Stimulated activated CD4-positive, alpha-beta T cell treated with anti-CD3 and anti-CD28 coated beads, Interleukin-4, amount 100 ng/mL, for 48 hours (primary cell): ENCODE measurements at places on chromosomes 16 and 17.

DNA sequence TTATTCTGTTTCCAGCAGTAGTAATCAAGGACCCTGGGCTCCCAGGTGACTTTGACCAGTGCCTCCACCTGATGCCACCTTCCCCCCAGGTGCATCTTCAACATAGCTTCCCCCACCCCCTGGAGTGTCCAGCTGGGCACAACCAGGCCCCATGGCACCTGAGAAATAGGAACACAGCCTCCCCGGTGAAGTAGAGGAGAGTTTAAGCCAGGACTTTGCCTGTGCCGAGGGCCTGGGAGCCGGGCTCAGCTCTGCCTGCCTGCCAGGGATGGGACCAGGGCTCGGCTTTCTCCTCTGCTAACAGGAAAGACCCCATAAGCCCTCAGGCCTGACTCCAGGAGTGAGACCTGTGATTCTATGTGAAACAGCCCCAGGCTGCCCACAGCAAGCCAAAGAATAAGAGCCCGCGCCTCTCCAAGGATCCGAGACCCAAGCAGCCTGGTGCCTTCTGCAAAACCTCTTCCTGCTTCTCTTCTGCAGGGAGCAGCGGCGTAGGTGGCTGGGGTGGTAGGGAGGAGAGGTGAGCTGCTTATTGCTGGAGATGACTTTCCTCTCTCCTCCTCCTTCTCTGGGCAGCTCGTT lies 16.4 kb upstream of the RBFOX3 start:
- no peak for DNase-seq

GRCh38 chr17:5241861-5242671 lies 7.4 kb upstream of the SCIMP start:
- no peak for DNase-seq

GRCh38 chr17:41642252-41643156 lies 18.1 kb upstream of the KRT17 start:
- no peak for DNase-seq

DNA sequence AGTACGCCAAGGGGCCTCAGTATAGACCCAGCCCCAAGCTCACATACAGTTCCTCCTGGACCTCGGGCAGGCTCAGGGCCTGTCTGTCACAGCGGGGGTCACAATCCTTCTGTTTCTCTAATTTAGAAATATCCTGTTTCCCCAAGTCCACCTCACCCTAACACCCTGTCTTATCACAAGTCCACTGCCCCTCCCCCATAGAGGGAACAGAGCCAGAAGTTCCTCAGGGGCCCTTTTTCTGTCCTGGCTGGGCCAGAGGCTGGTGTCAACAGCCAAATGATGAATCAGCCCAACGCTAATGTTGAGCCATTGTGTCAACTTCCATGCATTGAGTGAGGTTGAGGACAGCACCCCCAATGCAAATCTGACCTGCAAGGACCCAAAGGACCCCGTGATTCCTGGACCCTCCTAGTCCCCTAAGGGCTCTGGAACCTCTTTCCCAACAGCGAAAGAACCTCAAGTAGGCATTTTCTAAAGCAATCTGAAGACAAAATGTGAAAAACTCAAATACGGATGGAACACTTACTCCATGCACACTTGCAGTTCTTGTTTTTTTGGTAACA lies 58.6 kb downstream of the PECAM1 start:
- no peak for DNase-seq

DNA sequence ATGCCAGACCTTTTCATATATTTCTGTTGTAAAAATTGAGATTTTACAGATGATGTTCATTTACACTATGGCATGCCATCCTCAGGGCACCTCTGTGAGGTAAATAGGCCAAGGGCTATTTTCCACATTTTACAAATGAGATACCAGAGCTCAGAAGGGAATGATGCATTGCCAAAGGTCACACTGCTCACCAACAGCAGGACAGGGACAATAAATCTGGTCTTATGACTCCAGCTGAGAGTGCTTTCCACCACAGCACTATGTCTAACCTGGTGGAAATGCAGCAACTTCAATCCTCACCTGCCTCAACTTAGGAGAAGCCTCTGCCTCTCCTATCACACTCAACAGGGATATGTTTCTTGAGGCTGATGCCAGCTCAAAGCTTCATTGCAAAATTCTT lies 40.6 kb downstream of the GRIN2A start:
- DNase-seq: no peak

GRCh38 chr17:28133562-28133970 lies 91.1 kb downstream of the NLK start:
- no peak for DNase-seq

DNA sequence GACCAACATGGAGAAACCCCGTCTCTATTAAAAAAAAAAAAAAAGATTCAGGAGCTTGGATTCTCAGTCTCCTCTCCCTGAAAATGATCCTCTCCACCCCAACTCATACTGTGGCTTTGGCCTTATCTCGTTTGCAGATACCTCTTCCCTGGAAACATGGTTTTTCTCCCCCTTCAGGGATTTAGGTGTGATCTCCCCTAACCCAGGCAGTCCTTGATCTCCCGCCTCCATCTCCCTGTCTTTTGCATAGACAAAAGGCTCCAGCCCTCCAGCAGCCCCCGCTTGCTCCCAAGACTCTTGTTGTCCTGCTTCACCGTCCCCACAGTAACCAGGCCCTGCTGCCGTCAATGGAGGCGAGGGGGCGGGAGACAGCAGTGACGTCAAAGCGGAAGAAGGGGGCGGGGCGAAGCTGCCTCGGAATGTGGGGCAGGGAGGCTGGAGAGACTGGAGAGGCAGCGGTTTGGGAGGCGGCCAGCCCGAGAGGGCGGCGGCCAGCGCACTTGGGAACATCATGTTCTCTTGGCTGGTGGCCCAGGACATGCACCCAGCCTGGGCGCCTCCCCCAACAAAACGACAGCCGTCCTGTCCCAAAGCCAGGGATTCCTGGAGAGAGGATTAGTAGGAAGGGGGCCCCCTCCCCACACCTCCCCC lies 1.9 kb upstream of the PER1 start:
- peak; percentile 90 for DNase-seq

- DNase-seq: peak; percentile 29
Measured at GRCh38 chr16:9159839-9160550, 68.6 kb downstream of the HAPSTR1 start.

- DNase-seq: no peak
Measured at GRCh38 chr16:29310852-29311314, 95.6 kb downstream of the NPIPB11 start.

DNA sequence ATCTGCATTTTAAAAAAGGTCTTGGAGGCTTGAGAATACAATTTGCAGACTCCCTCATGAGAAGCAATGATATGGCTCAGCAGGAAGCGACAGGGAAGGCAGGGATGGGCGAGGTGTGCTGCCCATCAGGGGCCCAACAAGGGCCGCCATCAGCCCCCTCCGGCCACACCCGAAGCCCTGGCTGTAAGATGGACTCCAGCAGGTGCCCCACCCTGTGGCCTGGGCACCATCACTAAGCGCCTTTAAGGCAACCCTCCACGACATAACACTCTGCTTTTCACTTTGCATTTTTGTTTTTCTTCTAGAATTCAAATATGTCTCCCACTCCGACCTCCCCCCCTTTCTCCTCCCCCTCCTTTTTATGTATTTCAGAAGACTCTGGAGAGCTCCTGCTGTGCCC lies 52.2 kb upstream of the RCVRN start:
- DNase-seq: no peak

DNA sequence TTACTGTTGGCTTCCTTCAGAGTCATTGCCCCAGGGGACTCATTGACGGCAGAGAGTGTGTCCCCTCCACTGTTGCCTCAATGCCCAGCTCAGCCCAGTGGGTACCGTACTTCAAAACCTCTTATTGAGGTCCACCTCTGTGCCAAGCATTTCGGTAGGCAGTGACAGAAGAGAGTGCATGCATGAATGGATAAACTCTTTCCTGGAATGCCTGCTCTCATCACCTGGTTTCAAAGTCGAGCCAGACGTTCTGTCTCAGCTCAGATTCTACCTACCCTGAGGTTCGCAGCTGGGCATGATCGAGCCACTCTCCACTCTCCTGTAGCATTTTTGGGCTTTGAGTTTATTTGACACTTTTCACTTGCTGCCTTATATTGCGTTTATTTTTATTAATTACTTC lies 647.0 kb downstream of the MAF start:
- no peak for DNase-seq

GRCh38 chr16:19687279-19687678 lies 30.7 kb downstream of the KNOP1 start:
- DNase-seq: no peak

- no peak for DNase-seq
Measured at GRCh38 chr17:81535007-81535328, 6.8 kb downstream of the FSCN2 start.

DNA sequence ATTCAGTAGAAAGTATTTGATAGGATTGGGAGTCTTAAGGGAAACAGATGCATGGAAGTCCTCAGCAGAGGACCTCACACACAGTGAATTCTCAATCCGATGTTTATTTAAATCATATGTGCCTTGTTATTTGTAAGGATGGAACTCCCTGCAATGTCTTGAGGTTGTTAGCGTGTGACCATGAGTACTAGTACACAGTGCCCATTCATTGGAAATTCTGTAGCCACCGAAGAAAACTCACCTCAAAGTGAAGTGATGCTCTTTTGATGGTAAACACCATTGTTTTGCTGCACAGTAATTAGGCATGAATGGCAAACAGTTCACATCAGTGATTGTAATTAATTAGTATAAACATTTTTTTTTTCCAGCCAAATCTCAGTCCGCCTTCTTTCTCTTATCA lies 173.6 kb downstream of the MSI2 start:
- DNase-seq: no peak

- DNase-seq: no peak
Measured at GRCh38 chr17:77210331-77210730, 69.6 kb downstream of the SEC14L1 start.

DNA sequence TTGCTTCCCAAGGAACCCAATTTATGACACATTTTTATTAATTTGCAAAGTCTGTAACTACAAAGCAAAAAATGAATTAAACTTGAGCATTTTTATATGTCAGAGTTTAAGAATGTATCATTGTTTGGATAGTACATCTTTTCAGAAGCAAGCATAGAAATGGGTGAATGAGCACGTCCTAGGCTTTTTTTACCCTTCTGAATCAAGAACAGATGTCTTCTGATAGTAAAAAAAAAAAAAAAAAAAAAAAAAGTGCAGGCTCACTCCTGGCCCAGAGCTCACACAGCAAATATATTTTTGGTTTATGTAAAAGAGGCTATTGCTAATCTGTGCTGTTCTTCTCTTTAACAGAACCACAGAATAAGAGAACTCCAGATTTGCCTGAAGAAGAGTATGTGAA lies 6.3 kb downstream of the TERF2IP start:
- no peak for DNase-seq

GRCh38 chr17:32588135-32588534 lies 101.3 kb downstream of the CDK5R1 start:
- DNase-seq: no peak

DNA sequence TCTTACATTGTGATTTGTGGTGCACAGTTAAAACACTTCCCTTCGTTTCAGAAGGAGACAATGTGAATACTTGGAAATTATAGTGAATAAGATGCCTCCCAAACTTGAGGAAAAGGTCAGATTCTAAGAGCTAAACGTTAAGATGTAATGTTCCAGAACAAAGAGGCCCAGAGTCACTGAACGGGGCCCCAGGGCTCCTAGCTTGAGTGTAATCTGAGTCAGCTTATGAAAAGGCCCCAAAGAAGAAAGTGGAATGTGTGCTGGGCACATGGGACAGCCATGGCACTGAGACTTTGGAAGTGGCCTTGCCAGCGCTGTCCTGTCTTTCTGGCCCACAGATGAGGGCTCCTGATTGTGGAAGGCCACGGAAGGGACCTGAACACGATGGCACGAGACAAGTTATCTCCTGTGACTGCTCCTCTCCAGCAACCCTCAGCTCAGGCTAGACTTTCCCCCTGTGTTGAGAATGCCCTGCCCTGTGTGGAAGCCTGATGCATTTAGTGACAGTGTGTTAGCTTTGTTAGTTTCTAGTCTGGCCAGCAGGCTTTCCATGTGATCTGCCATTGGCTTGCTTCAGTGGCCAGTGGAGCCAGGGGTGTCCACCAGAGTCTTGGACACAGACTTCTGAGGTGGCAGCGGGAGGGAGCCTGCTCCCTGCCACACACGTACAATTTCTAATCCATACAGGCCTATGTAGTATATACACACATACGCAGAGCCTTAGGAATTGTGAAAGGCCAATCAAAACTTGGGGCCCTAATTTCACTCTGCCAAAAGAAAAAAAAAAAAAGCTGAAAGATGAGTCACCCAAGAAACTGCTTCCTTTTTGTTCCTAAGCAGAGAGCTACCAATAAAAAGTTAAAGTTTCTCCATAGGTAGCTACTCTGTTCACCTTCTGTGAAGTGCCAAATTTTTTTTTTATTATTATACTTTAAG lies 13.1 kb downstream of the SPATA33 start:
- no peak for DNase-seq

DNA sequence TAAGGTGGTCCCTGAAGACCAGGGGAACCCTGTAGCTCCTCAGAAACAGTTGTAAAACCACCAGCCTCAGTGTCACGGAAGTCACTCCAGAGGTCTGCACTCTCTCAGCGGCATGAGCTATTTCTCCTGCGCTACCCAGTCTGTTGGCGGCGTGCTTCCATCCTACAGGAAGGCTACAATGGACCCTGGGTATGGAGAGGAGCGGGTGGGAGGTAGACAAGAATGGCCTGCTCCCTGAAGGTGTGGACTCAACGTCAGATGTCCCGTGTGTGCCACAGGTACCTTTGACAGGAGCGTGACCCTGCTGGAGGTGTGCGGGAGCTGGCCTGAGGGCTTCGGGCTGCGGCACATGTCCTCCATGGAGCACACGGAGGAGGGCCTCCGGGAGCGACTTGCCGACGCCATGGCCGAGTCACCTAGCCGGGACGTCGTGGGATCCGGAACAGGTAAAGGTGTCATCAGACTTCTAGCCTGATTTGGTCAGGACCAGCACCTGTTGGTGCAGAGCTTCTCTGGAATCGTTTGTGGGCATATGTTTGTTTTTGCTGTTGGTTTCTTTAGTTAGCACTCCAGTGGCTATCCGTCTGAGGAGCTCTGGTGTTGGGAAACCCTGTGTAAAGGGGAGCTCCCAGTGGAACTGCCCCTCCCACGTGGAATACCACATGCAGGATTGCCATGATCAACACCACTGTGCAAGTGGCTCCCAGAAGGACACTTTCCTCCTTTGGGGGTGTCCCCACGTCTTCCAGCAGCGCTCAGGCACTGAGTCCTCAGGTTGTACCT lies 31.4 kb upstream of the TBX2 start:
- no peak for DNase-seq

DNA sequence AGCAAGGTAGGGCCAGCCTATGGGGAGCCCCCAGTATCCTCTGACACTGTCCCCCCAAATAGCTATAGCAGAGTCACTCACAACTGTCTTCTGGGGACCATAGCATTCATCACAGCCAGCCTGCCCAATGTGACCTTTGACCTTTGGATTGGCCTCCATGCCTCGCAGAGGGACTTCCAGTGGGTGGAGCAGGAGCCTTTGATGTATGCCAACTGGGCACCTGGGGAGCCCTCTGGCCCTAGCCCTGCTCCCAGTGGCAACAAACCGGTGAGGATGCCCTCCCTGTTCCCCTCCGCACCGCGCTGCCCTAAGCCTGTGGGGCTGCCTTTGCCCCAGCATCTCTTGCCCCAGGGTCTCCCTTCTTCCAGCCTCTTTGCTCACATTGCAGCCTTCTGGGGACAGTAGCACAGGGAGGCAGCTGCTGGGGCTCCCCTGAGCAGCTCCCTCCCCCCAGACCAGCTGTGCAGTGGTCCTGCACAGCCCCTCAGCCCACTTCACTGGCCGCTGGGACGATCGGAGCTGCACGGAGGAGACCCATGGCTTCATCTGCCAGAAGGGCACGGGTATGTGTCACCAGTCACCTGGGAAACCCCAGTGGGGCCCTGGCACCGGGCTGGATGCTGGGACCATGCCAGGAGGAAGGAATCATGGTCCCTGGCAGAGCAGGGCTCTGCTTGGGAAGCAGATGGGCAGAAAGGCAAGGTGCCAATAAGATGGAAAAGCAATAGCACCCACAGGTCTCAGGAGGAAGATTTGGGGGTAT lies 61.1 kb downstream of the MRC2 start:
- DNase-seq: no peak
